Nephron progenitor cell (in vitro differentiated cells): ENCODE measurements at places on chromosomes 2 and 18.
A peak's percentile ranks its signal among the peaks of the same experiment; 100 is the strongest.

DNA sequence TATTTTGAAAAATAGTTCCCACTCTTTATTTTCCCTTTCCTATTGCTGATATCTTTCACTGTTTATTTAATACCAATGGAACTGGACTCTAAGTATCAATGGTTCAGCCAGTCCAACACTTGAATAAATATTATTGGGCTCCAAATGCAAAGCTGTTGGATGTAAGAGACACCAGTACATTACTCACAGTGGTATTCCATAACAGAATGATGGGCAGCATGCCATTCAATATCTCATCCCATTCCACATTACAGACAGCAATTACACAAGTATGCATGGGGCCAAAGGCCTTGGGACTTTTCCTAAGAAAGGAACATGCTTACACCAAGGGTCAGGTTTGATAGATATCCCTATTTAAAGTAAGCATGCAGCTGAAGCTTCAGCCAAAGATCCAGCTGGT, 231.9 kb downstream of the RND3 start:
- DNase-seq: no peak

- DNase-seq: no peak
Observed at GRCh38 chr18:48619501-48619900, 80.7 kb downstream of the CTIF start.

DNA sequence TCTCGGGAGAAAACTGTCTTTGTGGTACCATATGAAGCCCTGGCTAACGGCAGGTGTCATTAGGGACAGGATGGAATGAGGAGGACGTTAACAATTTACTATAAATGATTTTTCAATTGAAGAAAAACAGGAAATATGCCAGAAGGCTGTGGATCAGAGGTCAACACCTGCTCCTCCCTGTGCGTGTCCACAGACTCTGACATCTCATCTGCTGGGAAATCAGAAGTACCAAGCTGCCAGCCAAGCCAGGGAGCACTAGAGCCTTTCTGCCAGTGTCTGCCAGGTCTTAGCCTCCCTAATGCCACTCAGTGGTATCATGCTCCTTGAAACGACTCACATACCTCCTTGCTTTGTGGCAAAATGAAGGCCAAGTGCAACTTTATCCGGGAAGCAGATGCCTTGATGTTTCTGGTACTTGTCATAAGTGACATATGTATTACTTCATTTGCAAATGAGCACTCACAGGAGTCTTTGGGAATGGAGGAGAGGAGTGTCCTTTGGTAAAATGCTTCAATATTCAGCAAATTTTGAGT, 541.1 kb downstream of the SATB2 start:
- DNase-seq: no peak

DNA sequence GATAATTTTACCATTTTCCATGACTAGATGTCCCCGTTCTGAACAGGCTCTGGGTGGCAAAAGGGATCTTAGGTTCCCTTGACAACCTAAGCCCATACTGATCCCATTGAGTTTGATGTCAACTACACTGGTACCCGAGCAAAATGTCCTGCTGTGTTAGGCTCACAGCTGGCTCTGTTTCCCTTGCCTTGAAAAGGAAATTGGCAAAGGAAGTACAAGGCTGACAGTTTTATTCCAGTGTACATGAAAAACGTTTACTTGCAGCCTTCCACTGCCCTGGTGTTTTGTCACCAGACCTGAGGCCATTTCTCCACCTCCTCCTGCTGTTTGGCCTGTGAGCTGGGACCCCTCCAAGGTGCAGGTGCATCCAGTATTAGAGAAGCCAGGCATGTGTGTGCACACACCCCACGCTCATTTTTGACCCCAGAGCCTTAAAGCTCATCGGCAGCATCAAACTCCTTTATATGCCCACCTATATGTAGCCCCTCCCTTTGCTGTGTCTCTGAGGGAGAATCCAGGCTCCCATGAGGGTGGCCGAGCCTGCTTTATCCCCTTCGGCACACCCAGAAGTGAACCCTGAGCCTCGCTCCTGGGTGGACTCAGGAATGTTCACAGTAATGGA, 171.3 kb downstream of the NDUFA10 start:
- no peak for DNase-seq

DNA sequence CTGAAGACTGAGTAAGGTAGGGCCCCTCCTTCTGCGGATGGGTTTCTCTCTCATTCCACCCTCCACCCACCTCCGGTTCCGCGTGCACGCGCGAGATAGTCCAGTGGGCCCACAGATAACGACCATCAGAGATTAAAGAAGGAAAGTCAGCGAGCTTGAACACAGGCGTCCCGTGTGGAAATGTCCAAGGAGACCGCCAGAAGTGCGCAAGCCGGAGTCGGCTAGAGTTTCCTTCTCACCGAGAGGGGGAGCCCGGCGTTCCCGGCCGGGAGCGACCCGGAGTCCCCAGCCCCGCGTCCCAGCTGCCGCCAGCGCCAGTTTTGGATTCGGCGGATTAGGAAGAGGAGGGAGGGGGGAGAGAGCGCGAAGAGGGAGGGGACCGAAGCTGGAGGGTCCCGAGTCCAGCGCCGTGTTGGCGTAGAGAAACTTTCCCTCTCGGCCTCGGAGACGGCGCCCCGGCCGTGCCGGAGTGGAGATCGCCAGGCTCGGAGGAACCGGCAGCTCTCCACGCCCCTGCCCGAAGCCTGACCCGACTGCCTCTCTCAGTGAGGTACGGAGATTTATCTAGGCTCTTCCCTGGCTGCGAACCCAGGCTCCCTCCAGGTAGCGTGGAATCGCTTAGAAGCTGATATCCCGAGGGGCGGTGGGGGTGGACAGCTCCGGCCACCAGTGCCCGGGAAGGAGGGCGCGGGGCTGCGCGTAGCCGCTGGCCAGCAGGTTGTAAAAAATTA, at the start of gene GULP1:
GULP1 (plus strand) TSS at position 258 of the 731 bp plus-strand sequence. CDS start 185,829 bp downstream, outside the sequence.
- peak; percentile 85 for DNase-seq
